ENCODE measurements at places on chromosomes 7 and 10.

DNA sequence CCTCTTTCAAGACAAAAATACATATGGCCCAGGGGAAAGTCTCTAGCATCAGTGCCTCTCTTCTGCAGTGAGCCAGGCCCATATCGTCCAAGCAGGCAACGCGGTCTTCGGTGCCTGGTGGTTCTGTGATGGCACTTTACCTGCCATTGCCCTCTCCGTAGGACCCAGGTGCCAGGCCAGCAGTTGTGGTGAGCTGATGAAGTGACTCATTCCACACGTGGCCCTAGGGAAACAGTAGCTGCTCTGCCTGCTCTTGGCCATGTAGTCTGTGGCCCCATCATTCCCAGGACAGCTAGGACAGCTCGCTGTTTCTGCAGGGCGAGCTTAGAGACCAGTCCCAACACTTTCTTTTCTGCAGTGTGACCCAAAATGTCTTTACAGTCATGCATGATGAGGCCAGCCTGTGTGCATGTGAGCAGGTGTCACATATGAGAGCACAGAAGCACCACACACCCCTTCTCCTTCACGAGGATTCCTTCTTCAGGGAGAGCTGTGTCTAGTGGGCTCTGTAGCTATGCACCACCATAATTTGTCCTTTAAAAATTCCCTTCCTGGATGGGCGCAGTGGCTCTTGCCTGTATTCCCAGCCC lies 39.0 kb downstream of the SVIL start:
- no peak for DNase-seq

DNA sequence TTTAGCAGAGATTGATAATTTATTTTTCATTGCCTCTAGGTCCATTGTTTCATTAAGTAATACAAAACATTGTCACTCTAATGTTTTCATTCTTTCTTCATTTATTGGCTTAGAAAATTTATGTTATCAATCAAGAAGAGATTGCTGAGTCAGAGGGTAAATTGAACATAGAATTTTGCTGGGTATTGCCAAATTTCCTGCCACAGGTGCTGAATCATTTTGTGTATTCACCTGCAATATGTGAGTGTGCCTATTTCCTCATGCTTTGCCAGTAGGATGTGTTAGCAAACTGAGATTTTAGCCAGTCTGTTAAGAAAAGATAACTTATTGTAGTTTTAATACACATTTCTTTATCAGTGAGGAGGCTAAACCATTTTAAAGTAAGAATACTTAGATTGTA lies 38.0 kb downstream of the MARCHF5 start:
- DNase-seq, result no peak

GRCh38 chr7:51141451-51142003 lies 175.1 kb downstream of the COBL start:
- no peak for DNase-seq

DNA sequence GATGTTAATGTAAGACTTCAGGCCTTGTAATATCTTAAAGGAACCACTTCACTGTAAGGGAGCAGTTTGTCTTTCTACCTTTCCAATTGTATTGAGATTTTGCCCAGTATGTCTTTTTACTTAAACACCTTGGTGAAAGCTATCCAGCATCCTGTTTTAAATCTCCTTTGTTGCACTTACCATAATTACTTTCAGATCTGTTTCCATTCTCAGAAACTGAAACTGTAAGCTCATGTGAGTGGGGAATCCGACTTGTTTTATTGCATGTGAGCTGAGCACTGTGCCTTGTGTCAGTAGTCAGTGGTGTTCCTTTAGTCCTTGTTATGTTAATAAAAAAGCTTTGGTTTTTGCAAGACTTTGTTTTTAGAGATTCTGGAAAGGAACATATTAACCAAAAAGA lies 42.2 kb downstream of the BMPR1A start:
- no peak for DNase-seq

- DNase-seq, result peak; percentile 3
Measured at GRCh38 chr7:118195837-118196474, 12.0 kb downstream of the LSM8 start.

DNA sequence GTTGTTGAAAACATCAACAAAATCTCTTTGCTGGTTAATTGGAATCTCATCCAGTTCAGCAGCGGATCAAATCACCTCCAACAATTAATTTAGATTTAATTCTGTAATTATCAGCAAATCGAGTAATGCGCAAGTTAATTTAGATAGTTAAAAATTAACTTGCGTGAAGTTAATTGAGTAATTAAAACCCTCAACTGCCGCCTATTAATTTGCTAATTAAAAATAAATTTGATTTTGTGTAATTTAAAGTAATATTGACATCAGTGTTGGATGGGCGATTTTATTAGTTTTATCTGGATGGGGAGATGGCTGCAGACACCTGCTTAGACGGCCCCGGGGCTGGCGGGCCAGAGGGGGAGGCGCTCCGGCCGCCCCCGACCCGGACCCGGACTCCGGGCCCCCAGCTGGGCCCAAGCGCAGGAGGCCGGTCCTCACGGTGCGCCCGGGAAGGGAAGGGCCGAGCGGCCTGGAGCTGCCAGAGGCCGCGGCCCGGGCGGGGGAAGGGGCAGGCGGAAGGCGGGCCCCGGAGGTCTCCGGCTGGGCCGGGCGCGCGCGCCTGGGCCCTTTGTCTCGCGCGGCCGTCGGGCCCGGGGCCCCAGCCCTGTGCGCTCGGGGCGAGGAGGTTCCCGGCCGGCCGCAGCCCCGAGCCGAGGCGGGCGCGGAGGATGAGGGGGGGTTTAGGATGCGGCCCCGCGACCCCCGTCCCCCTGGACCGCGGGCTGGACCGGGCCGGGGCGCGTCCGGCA lies 3.3 kb upstream of the UNCX start:
- no peak for DNase-seq

GRCh38 chr10:71819441-71819861 lies 31.6 kb downstream of the PSAP start:
- no peak for DNase-seq

GRCh38 chr7:155577509-155577905 lies 31.1 kb upstream of the CNPY1 start:
- no peak for DNase-seq

Data from stimulated activated CD4-positive, alpha-beta T cell treated with anti-CD3 and anti-CD28 coated beads, Interleukin-1b, Interleukin-23, amount 100 ng/mL, for 4 hours (primary cell).